ENCODE measurements at places on chromosomes 7 and 10. TPM values are rescaled to one million over a fixed set of nuclear protein-coding genes. Genes with fewer than 3 reads are reported as not detected.

SORCS1 gene
- total RNA-seq: not detected

MYO3A gene
- total RNA-seq: not detected

CYP3A4 gene
- 0.05 TPM for total RNA-seq

CCDC3 gene
- 1.4 TPM for total RNA-seq

NUTM2B gene
- 0.43 TPM for total RNA-seq

SEMA3D gene
- 0.09 TPM for total RNA-seq

HOXA7 gene
- 4.8 TPM for total RNA-seq

AKR1B15 gene
- total RNA-seq: 43.4 TPM

LBX1 gene
- not detected for total RNA-seq

NPTX2 gene
- total RNA-seq: 0.25 TPM

PLXNA4 gene
- total RNA-seq: 0.40 TPM

CXCL12 gene
- total RNA-seq: 0.14 TPM

MYO1G gene
- 0.33 TPM for total RNA-seq

NSMCE4A gene
- total RNA-seq: 54.7 TPM
